ENCODE measurements at places on chromosomes 1 and 21. TPM values are rescaled to one million over a fixed set of nuclear protein-coding genes. Genes with fewer than 3 reads are reported as not detected.
A peak's percentile ranks its signal among the peaks of the same experiment; 100 is the strongest.

RPTN gene
- not detected for total RNA-seq

CNKSR1 gene
- 5.8 TPM for total RNA-seq

FNDC5 gene
- total RNA-seq = 18.8 TPM

C1orf94 gene
- not detected for total RNA-seq

ZBTB18 gene
- total RNA-seq = 8.9 TPM

KCNJ9 gene
- not detected for total RNA-seq

KCND3 gene
- total RNA-seq = 16.6 TPM

GPR37L1 gene
- not detected for total RNA-seq

GJC2 gene
- total RNA-seq = 3.6 TPM

SHISAL2A gene
- total RNA-seq = 0.54 TPM

FAM131C gene
- not detected for total RNA-seq

GBP5 gene
- total RNA-seq = 15.8 TPM

DNA sequence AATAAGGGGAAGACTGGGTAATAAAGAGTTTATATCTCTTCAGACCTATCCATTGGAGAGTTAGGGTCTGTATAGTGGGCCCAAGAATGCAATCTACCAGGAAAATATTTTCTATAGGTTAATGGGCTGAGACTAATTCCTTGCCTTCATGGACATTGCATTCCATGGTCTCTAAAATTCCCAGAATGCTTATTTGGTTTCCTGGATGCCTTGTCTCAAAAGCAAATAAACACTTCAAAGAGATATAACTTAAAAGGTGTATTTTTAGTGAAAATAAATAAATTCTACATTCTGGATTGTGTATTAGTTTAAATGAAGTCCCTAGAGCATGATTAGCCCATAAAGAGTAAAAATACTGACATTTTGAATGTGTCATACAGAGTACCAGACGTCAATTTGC, 550.1 kb upstream of the PKN2 start:
- no peak for DNase-seq
- no peaks in the 10 kb centered on the region for H3K36me3 ChIP-seq
- no peak overlapping the region for H3K4me3 ChIP-seq
- H3K27me3 ChIP-seq = no peaks in the 10 kb centered on the region
- H3K4me1 ChIP-seq = no peaks in the 10 kb centered on the region
- no peak overlapping the region for H3K27ac ChIP-seq

DNA sequence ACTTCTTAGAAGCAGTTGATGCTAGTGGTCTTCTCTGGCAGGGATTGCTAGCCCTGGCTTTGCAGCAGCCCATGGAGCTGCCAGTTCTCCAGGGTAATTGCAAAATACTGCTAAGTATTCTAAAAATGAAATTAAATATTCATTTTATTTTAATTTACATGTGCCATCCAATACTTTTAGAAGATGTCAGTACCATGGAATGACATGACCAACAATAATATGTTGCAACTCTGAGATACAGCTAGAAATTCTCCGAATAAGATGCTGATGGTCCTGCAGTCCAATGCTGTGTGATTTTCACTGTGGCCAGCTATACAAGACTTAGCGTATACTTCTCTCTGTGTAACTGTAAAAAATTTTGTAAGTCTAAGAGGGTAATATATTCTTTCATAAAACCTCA, 20.0 kb upstream of the WARS2 start:
- no peak overlapping the region for H3K4me3 ChIP-seq
- DNase-seq = no peak
- peaks cover 3% of the 10 kb centered on the region for H3K36me3 ChIP-seq

GRCh38 chr1:102050556-102050955, 53.8 kb upstream of the OLFM3 start:
- no peak overlapping the region for H3K27ac ChIP-seq
- DNase-seq = no peak
- no peaks in the 10 kb centered on the region for H3K4me1 ChIP-seq
- no peak overlapping the region for H3K4me3 ChIP-seq

DNA sequence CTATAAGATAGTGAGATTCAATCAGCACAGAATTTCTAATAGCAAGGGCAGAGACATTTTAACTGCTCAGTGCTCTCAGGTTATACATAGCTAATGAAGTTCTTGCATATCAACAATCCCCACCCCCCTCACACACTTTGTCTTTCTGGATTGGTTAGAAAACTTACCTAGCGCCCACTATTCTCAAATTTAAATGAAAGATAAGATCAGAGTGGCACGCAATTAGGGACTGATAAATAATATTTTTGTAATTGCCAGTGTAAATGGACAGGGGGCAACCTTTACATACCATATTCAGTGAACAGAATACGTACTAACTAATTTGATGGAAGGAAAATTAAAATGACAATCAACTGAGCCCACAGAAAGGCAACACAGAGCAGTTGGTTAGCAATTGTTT, 11.7 kb downstream of the SELL start:
- H3K36me3 ChIP-seq = no peaks in the 10 kb centered on the region
- no peak overlapping the region for H3K4me3 ChIP-seq
- H3K27ac ChIP-seq = no peak overlapping the region
- no peaks in the 10 kb centered on the region for H3K27me3 ChIP-seq
- no peaks in the 10 kb centered on the region for H3K4me1 ChIP-seq

GRCh38 chr1:92748138-92748537, 36.8 kb downstream of the EVI5 start:
- no peaks in the 10 kb centered on the region for H3K27me3 ChIP-seq
- H3K27ac ChIP-seq = no peak overlapping the region
- H3K36me3 ChIP-seq = no peaks in the 10 kb centered on the region
- DNase-seq = no peak
- peaks cover 5% of the 10 kb centered on the region for H3K4me1 ChIP-seq
- no peak overlapping the region for H3K4me3 ChIP-seq

DNA sequence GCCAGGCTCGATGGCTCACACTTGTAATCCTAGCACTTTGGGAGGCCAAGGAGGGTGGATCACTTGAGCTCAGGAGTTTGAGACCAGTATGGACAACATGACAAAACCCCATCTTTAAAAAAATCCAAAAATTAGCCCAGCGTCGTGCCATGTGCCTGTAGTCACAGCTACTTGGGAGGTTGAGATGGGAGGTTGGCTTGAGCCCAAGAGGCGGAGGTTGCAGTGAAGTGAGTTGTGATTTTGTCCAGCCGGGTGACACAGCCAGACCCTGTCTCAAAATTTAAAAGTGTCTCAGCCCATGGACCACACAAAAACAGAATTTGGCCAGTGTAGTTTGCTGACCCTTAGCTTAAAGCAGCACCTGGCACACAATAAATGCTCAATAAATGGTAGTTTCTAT, 11.3 kb upstream of the TACSTD2 start:
- H3K4me3 ChIP-seq = no peak overlapping the region
- no peak overlapping the region for H3K27ac ChIP-seq
- H3K27me3 ChIP-seq = no peaks in the 10 kb centered on the region
- DNase-seq = no peak
- H3K36me3 ChIP-seq = no peaks in the 10 kb centered on the region
- H3K4me1 ChIP-seq = peaks cover 46% of the 10 kb centered on the region

DNA sequence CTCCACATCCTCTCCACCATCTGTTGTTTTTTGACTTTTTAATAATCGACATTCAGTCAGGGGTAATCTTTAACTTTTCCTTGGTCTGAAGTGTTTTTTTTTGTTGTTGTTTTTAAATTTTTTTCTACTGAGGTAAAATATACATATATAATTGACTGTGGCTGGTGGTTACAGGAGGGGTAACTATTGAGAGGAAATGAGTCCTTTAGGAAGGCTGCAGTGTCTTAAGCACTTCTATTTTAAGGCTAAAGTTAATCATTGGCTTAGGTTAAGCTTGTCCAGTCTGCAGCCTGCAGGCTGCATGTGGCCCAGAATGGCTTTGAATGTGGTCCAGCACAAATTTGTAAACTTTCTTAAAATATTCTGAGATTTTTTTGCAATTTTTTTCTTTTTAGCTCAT, 172.5 kb downstream of the CTH start:
- H3K27ac ChIP-seq = no peak overlapping the region
- no peak overlapping the region for H3K4me3 ChIP-seq
- no peaks in the 10 kb centered on the region for H3K27me3 ChIP-seq
- no peak for DNase-seq
- H3K36me3 ChIP-seq = no peaks in the 10 kb centered on the region
- no peaks in the 10 kb centered on the region for H3K4me1 ChIP-seq

- no peak overlapping the region for H3K27ac ChIP-seq
- H3K4me1 ChIP-seq = no peaks in the 10 kb centered on the region
- H3K36me3 ChIP-seq = no peaks in the 10 kb centered on the region
- no peaks in the 10 kb centered on the region for H3K27me3 ChIP-seq
Measured at GRCh38 chr1:24117722-24118409, 5.9 kb upstream of the MYOM3 start.

GRCh38 chr1:115925467-115925866, 50.8 kb upstream of the SLC22A15 start:
- no peak overlapping the region for H3K27ac ChIP-seq
- no peaks in the 10 kb centered on the region for H3K36me3 ChIP-seq
- H3K27me3 ChIP-seq = no peaks in the 10 kb centered on the region
- no peak for DNase-seq
- no peaks in the 10 kb centered on the region for H3K4me1 ChIP-seq
- no peak overlapping the region for H3K4me3 ChIP-seq

DNA sequence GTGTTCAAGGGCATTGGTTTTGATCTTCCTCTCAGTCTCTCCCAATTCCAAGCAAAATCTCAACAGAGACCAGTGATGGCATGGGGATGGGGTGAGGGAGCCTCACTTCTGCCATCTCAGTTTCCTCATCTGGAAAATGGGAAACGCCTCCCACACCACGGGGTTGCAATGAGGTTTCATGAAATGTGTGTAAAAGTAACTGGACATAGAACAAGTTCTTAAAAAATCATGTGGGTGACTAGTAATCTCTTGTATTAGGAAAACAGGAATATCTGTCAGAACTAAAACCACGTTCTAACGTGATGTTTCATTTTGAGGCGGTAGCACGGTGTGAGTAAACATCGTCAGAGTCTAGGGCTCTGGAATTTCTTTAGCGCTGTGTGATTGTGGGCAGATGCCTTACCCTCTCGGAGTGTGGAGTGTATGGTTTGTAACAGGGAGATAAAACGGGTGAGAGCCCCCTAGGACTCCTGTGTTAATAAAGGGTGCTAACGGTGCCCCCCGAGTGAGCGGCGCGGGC, 55.5 kb upstream of the DNAJC6 start:
- H3K36me3 ChIP-seq = no peaks in the 10 kb centered on the region
- peak overlapping the region; percentile 79 for H3K4me3 ChIP-seq
- H3K27me3 ChIP-seq = no peaks in the 10 kb centered on the region
- no peak overlapping the region for H3K27ac ChIP-seq
- H3K4me1 ChIP-seq = peaks cover 3% of the 10 kb centered on the region

- no peaks in the 10 kb centered on the region for H3K36me3 ChIP-seq
- H3K27ac ChIP-seq = no peak overlapping the region
- no peaks in the 10 kb centered on the region for H3K27me3 ChIP-seq
- DNase-seq = no peak
- no peaks in the 10 kb centered on the region for H3K4me1 ChIP-seq
Measured at GRCh38 chr1:62424411-62424810, 12.4 kb upstream of the USP1 start.

GRCh38 chr1:17877896-17878295, 122.8 kb downstream of the ACTL8 start:
- no peak overlapping the region for H3K27ac ChIP-seq
- no peak for DNase-seq
- no peaks in the 10 kb centered on the region for H3K4me1 ChIP-seq
- no peaks in the 10 kb centered on the region for H3K36me3 ChIP-seq
- no peak overlapping the region for H3K4me3 ChIP-seq
- H3K27me3 ChIP-seq = no peaks in the 10 kb centered on the region

GRCh38 chr1:229554886-229555621, 3.5 kb downstream of the ABCB10 start:
- H3K27ac ChIP-seq = no peak overlapping the region
- no peak for DNase-seq
- H3K36me3 ChIP-seq = no peaks in the 10 kb centered on the region
- H3K27me3 ChIP-seq = no peaks in the 10 kb centered on the region
- peaks cover 40% of the 10 kb centered on the region for H3K4me1 ChIP-seq

DNA sequence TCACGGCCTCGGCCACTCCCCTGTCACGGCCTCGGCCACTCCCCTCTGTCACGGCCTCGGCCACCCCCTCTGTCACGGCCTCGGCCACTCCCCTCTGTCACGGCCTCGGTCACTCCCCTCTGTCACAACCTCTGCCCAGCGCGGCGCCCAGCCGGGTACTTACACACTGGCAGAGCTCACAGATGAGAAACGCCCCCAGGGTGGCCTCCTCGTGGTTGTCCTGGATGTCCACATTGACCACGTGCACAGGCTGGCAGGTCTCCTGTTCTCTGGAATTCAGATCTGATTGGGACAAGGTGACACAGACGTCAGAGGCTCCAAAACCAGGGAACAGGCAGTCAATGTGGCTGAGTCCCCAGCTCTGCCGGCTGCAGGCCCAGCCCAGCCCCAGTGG, 3.3 kb upstream of the TMEM240 start:
- no peak for DNase-seq
- H3K27ac ChIP-seq = no peak overlapping the region
- peaks cover 10% of the 10 kb centered on the region for H3K4me1 ChIP-seq
- no peak overlapping the region for H3K4me3 ChIP-seq
- no peaks in the 10 kb centered on the region for H3K27me3 ChIP-seq
- H3K36me3 ChIP-seq = peaks cover 12% of the 10 kb centered on the region

DNA sequence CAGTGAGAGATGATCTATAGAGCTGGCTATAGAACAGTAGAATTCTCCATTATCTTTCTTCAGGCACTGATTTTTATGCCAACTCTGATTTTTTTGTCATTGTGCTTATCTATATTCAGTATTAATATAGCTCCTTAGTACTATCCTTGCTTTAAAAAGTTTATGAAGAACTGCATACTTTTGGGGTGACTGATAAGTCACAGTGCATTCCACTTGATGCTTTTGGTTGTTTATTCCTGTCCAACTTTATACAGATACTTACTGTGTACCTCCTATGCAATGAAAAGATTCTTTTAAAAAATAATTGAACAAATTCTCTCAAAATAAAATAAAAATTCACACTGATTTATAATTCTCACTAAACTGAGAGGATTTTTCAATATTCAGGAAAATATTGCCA, 71.6 kb downstream of the COL24A1 start:
- no peak overlapping the region for H3K4me3 ChIP-seq
- no peaks in the 10 kb centered on the region for H3K4me1 ChIP-seq

- no peak for DNase-seq
- no peak overlapping the region for H3K27ac ChIP-seq
- H3K36me3 ChIP-seq = peaks cover 7% of the 10 kb centered on the region
- H3K27me3 ChIP-seq = no peaks in the 10 kb centered on the region
- H3K4me1 ChIP-seq = peaks cover 7% of the 10 kb centered on the region
Measured at GRCh38 chr1:10494754-10495474, 20.2 kb downstream of the PEX14 start.

- H3K4me1 ChIP-seq = peaks cover 64% of the 10 kb centered on the region
- H3K36me3 ChIP-seq = no peaks in the 10 kb centered on the region
- no peak overlapping the region for H3K27ac ChIP-seq
- H3K27me3 ChIP-seq = no peaks in the 10 kb centered on the region
Measured at GRCh38 chr1:183097438-183098051, 74.3 kb downstream of the LAMC1 start.

- no peak overlapping the region for H3K27ac ChIP-seq
- H3K27me3 ChIP-seq = no peaks in the 10 kb centered on the region
- H3K36me3 ChIP-seq = no peaks in the 10 kb centered on the region
- no peak overlapping the region for H3K4me3 ChIP-seq
Measured at GRCh38 chr1:223256034-223256433, 107.9 kb downstream of the SUSD4 start.
